Suprapubic skin (tissue), 4 donors: ENCODE measurements at places on chromosomes 6 and 20.

- no peak for DNase-seq
Observed at GRCh38 chr6:125931733-125932450, 24.7 kb upstream of the HINT3 start.

GRCh38 chr6:14046476-14047068 is 71.0 kb upstream of the CD83 start:
- DNase-seq = no peak

DNA sequence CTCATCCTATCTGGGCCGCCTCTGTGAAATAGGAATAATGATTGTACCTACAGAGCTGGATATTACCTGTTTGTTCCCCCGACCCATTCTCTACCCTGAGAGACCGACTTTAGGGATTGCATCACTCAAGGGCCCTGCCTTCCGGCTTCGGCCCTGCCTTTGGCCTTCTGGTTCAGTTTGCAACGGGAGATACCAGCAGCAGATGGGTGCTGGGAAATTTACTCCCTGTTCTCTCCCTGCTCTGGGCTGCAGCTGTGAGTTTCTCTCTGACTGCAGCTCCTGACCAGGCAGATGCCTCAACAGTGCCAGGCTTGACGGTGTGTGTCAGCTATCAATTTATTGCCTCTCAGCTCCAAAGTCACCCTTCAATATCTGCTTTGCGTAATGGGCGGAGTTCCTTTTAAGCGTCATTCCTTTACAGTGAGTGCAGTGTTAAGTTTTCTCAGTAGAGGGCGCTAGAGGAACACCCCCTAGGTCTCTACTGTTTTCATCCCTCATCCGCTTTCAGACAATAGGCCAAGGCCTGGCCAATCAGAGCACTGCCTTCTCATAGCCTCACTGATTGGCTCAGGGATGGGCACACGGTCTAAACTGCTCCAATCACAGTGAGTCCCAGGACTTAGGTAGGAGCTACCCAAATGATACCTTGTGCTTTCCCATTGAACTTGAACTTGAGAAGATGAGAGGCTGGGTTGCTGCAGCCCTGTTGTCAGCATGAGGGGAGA is 30.0 kb downstream of the KCNG1 start:
- no peak for DNase-seq

GRCh38 chr6:43378631-43379030 is 9.2 kb upstream of the ZNF318 start:
- DNase-seq = no peak

DNA sequence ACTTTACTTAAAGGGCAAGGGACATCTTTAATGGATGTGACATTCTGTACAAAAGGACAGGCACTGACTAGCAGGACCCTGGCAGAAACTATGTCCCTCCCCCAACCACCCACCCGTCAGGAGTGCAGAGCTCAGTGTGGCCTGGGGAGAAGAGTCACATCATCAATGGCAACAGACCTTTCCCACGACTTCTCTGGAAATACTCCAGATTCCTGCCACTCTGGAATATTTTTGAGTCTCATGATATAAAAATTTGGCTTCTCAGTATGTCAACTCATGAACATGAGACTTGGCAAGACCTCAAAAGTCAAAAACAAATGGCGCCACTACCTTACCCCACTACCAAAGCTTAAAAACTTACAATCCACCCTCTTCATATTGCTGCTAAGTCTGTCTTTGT is 118.3 kb downstream of the SLC23A2 start:
- peak; percentile 31 for DNase-seq
